ENCODE measurements at places on chromosomes 4 and X.

DNA sequence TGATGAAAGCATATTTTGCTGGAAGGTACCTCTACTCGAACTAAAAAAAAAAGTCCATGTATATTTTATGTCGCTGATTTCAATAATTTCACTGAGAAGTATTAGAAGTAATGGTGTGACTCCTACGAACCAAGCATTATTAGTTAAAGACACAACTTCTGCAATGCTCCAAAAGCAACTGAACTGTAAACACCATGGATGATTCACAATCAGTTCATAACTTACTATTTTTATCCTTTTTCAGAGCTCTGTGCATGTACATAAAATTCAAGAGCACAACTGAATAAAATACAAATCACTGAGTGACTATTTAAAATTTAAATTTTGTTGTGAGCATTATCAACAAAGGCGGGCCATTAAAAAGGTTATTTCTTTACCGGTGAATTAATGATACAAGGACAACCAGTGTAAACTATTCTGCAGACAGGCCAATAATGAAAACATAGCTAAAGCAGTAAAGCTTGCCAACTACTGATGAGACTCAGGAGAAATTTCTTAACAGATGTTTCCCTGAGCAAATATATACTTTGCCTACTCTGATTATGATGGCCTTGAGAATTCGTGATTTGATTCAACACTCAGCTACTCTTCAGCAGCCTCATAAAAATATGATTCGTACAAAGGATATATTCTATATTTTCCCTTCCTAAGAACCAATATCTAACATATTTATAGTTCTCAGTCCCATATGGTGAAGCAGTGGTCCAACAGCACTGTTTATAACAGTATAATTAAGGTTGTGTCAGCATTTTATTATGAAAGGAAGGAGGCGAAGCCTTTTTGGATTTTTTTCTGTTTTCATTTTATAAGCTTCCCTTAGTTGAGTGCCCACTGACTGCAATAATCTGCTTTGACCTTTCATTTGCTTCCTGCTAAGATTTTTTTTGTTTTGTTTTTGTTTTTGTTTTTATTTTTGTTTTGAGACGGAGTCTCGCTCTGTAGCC, 62.8 kb upstream of the NEIL3 start:
- no peak for DNase-seq

GRCh38 chr4:185399466-185399865, 2.8 kb downstream of the ANKRD37 start:
- DNase-seq: no peak

- DNase-seq: no peak
These were observed 108.6 kb downstream of the ACTRT1 start for GRCh38 chrX:127943571-127943970.

- no peak for DNase-seq
These were observed 553.9 kb downstream of the INPP4B start for GRCh38 chr4:142292231-142292630.

- DNase-seq: no peak
These were observed 831.3 kb downstream of the NLGN4X start for GRCh38 chrX:5397409-5397808.

GRCh38 chr4:118823471-118823870, 12.5 kb downstream of the SEC24D start:
- DNase-seq: no peak

GRCh38 chrX:30060718-30061117, 154.6 kb upstream of the MAGEB2 start:
- no peak for DNase-seq

- no peak for DNase-seq
These were observed 3.7 kb upstream of the GPR82 start for GRCh38 chrX:41720125-41720779.

GRCh38 chr4:81599742-81600380, 128.2 kb upstream of the RASGEF1B start:
- DNase-seq: no peak

DNA sequence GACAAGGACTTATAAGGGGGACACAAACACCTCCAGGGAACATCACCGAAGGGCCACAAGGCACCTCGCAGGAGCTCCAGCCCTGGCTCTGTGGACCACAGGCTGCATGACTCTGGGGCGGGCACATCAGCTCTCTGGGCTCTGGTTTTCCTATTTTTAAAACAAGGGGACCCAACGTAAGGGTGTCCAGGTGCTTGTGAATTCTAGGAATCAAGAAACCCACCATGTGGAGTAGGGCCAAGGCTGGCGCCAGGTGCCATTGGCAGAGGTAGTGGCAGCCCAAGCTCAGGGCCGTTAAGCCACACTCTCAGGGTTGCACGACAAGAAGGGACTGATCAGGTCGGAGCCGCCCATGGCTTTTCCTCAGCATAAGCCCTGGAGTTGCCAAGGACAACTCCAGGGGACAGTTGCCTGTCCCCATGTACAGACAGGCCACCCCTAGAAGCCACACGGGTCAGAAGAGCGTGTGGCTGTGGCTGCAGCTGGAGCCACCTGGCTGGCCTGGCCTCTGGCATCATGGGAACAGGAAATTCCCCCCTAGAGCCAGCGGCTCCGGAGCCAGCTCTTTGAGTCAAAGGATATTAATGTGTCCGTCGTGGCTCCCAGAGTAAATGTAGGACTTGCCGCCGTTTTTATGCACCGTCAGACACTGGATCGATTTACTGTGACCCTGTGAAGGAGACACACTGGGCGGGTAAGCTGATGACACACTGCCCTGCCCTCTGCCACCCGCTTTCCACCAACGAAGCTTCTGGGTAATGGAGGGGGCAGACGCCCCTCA, 32.5 kb downstream of the WDR1 start:
- peak; percentile 46 for DNase-seq

- peak; percentile 61 for DNase-seq
These were observed 2.5 kb upstream of the RS1 start for GRCh38 chrX:18674417-18674787.

DNA sequence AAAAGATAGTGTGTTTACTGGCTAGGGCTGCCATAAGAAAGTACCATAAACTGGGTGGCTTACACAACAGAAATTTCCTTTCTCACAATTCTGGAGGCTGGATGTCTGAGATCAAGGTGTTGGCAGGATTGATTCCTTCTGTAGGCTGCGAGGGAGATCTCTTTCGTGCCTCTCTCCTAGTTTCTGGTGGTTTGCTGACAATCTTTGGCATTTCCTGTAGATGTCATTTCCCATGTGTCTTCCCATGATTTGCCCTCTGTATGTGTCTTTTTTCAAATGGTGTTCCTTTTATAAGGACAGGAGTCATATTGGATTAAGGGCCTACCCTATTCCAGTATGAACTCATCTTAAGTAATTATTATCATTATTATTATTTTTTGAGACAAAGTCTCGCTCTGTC, 27.9 kb upstream of the LCORL start:
- no peak for DNase-seq

DNA sequence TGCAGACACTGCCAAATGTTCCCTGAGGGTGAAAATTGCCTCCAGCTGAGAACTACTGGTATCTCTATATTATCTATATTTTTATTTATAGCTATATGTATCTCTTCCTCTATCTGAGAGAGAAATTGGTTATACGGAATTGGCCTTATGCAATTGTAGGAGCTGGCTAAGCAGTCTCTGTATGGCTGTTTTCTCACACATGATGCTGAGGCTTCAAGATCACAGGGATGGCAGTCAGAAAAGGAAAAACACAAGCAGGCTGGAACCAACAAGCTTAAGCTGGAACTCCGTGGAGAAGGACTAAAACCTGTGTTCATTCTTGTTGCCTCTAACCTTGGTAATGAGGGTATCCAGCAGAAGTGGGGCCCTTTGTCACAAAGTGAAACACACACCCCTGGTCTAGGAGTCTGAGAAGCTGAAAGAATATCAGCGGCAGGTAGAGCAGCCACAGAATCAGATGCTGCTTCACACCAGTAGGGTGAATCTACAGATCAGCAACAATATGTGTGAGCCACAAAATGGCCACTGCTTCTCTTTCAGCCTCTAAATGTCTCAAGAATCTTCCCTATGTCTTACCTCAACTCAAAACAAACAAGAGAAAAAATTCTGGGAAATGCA, 166.5 kb upstream of the PPP1R2C start:
- no peak for DNase-seq
